Foreskin fibroblast (primary cell): ENCODE measurements at places on chromosomes 2 and 18.
A peak's percentile ranks its signal among the peaks of the same experiment; 100 is the strongest.

DNA sequence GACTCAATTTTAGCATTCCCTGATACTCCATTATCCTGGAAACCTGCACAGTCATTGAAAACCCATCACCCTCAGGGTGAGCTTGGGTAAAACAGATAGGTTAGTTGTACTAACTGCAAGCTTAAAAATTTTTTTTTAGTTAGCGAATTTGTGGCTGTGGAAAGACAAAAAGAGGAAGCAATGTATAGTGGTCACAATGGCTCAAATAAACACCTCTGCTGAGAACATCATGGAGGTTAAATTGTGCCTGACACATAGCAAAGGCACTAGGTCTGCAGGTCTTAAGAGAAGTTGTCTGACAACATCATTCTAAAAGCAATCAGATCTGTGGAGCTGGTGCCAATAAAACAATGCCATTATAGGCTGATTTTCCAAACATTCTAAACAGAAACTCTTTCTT lies 84.4 kb upstream of the CAVIN2 start:
- no peak for DNase-seq

DNA sequence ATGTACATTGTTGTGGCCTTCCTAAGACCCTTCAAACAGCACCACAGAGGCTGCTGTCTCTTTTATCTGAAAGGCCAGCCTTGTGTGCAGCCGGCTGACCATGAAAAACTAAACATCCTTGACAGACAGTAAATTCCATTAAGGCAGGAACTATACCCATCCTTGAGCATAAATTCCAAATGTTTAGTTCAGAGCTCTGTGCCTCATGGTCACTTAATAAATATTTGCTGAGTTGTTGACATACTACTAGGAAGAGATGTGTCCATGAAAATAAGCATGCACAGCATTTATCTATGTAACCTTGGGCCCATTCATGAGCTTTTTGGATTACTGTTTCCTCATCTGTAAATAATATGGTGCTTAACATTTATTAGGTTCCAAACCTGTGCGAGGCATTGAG lies 424.8 kb downstream of the HRH4 start:
- no peak for DNase-seq

- DNase-seq = peak; percentile 6
Measured at GRCh38 chr2:236785611-236786057, 216.0 kb downstream of the ACKR3 start.

- DNase-seq = no peak
Measured at GRCh38 chr18:48569139-48569914, 30.5 kb downstream of the CTIF start.

DNA sequence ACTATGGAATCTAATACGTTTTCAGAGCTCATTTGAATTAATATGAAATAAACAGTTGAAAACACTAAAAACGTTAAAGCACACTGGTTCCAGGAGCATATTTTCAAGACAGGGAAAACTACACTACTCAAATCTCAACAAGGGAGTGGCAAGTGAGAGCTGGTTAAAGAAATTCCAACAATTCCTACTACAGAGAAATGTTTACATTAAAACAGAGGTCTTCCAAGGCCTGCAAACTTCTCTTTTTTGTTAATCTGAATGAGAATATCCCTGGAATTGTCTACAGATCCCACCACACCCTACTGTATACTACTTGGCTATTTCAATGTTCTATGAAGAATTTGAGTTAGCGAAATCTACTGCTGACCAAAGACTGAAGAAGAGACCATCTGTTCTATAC lies 231.5 kb downstream of the ZEB2 start:
- no peak for DNase-seq

- DNase-seq = peak; percentile 89
Measured at GRCh38 chr2:65064728-65065552, 8.7 kb downstream of the CEP68 start.

- no peak for DNase-seq
Measured at GRCh38 chr18:55110436-55110835, 151.2 kb upstream of the CCDC68 start.

- peak; percentile 43 for DNase-seq
Measured at GRCh38 chr2:46985512-46985911, 69.9 kb upstream of the MCFD2 start.

GRCh38 chr2:165575044-165575615 lies 105.6 kb downstream of the CSRNP3 start:
- DNase-seq = no peak

DNA sequence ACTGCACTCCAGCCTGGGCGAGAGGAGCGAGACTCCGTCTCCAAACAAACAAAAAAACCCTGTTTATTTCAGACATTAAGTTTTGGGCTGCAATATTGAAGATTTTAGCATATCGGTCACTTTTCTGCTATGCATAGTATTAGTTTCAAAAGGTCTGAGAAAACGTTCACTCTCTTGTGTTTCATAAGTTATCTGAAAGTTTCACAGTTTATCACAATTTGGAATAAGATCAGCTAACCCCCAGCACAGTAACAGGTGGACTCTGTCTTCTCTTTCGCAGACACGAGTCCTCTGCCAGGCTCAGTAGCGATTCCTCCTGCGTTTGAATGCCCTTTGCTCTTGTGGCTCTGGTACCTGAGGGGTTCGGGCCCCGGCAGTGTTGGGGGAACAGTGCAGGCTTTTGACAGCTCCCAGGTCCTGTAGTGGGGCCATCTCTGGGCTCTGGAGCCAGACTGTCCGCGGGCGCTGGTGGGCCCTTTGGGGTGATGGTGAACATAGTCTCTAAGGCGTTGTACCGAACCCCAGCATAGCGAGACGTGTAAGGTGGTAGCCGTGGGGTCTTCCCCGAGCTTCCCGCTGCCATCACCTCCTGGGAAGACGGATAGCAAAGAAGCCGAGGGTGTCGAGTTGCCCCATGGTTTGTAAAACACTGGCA lies 20.4 kb downstream of the NFATC1 start:
- DNase-seq = no peak

GRCh38 chr2:119730671-119731177 lies 29.0 kb upstream of the PTPN4 start:
- DNase-seq = no peak

DNA sequence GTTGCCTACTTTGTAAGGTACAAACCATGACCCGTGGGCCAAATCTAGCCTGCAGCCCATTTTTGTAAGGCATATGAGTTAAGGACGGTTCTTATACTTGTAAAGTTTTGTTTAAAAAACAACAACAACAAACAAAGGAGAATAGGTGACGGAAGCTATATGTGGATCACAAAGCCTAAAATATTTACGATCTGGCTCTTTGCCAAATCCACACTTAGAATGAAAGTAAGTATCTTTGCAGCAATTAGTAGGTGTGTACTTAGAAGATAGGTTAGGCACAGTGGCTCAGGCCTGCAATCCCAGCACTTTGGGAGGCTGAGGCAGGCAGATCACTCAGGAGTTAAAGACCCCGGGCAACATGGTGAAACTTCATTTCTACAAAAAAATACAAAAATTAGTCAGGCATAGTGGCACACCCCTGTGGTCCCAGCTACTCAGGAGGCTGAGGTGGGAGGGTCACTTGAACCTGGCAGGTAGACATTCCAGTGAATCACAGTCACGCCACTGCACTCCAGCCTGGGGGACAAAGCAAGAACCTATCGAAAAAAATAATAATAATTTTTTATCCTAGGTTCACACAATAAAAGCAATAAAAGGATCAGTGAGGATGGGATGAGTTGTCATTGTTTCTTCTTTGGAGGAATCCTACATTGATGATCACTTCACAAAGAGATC lies 57.8 kb upstream of the CTAGE1 start:
- DNase-seq = no peak

DNA sequence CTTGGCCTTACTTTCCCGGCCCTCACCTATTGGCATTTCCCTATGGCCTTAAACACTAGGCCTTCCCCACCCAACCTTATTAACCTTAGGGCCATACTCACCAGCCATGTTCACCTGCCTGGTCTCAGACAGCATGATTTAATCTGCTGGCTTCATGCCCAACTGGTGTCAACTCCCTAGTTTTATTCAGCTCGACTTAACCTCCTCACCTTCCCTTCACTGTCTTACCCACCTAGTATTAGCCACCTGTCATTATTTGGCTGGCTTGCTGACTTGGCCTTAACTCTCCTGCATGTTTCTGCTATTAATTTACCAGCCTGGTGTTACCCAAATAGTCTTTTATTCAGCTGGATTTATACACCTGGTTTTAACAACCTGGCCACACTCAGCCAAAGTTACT lies 136.0 kb upstream of the ZSWIM2 start:
- no peak for DNase-seq

GRCh38 chr2:67048314-67048713 lies 348.8 kb upstream of the ETAA1 start:
- DNase-seq = no peak

GRCh38 chr18:33957707-33958106 lies 267.0 kb downstream of the NOL4 start:
- DNase-seq = no peak

GRCh38 chr2:62459106-62459505 lies 46.9 kb downstream of the TMEM17 start:
- no peak for DNase-seq

DNA sequence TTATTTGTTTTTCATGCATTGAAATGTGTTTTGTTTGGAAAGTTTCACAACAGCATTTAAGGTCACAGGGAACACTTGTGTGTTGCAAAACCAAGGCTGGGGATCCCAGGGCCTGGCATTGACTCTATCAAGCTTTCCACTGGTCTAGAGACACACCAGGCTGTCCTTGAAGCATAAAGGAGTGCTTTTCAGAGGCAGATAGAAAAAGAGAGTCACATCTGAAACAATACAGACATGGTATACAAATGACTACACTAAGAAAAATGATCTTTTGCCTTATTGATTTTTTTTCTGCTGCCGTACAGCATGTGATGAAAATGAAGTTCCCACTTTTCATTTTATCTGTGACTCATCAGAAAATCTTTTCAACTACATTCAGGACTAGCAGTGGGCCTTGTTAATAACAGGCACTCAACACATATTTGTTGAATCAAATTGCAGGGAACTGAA lies 61.9 kb upstream of the ZCCHC2 start:
- DNase-seq = peak; percentile 24

GRCh38 chr2:239249776-239250175 lies 151.0 kb downstream of the HDAC4 start:
- DNase-seq = peak; percentile 88

GRCh38 chr2:172698041-172698863 lies 37.4 kb upstream of the RAPGEF4 start:
- DNase-seq = peak; percentile 94

DNA sequence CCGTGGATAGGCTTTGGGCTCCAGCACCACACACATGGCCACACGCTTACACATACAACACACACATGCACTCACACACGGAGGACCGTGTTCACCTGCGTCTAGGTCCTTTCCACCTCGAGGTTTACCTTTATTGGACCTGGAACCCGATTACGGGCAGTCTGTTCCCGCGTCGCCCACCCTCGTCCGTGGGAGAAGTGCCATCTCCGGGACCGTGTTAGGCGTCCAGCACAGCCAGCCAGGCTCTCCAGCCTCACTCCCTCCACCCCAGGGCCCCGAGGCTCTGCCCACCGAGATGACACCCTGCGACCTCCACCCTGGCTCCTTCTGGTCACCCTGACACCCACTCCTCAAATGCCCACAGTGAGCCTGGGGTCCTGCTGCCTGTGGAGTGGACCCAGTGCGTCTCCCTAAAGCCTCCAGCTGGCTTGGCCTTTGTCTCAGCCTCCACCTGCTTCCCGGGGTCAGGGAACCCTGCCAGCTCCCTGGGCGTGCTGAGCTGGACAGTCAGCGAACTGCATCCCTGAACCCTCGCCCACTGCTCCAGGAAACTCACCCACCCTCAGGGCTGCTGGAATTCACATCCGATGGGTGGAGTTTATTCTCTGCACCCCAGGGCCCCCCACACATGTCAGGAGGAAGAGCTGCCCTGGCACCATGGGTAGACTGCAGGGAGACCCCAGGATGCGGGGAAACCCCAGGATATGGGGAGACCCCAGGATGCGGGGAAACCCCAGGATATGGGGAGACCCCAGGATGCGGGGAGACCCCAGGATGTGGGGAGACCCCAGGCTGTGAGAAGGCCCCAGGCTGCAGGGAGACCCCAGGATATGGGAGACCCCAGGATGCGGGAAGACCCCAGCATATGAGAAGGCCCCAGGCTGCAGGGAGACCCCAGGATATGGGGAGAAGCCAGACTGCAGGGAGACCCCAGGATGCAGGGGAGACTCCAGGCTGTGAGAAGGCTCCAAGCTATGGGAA lies 33.0 kb downstream of the ADI1 start:
- DNase-seq = no peak

- DNase-seq = peak; percentile 47
Measured at GRCh38 chr18:10936176-10937053, 213.0 kb downstream of the PIEZO2 start.

GRCh38 chr2:76478266-76479035 lies 767.7 kb upstream of the GCFC2 start:
- no peak for DNase-seq

DNA sequence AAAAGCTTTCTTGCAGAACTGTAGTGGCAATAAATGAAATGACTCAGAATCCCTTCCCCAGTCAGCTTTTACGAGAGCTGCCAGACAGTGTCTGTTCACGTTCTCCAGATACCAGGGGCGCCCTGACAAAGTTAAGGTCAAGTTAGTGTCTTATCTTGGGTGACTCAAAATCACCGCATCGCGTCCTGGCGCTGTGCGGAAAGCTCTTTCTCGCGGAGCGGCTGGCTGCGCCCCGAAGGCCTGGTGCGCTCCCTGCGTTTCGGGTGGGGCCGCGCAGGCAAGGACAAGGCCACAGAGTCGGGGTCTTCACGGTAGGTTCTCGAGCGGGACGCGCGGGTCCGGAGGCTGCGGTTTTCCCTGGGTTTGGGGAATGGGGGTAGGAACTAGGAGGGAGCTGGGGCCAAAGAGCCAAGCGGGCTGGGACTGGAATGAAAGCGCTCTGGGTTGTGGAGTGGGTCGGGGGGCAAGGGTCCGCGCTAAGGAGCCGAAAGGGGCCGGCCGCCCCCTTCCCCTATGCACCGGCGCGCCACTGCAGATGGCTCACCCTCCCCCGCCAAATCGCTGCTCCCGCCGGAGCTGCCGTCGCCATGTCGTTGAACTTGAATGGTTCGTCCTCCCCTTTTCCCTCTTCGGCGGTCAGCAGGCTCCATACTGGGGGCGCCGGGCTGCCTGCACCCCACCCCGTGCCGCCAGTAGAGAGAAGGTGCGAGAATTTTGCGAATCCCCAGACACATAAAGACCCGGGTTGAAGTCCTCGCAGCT lies 2.6 kb upstream of the HOXD11 start:
- DNase-seq = peak; percentile 77

DNA sequence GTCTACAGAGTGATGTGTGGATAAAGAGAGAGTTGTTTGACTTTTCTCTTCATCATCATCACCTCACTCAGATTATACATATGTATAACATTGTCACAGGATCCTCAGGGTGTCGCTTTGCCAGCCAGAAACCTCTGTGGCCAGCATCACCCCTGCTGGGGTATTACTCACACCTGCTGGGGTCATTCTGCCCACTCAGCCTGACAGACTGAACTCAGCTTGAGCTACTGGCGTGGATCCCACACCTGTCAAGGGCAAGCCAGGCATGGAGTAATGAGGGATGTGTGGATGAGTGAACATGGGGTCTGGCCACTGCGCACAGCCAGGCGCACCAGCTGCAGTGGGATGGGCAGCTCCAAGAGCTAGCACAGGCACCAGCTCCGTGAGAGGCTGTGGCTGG lies 870.6 kb downstream of the CBLN2 start:
- no peak for DNase-seq

- no peak for DNase-seq
Measured at GRCh38 chr2:47002480-47003381, 87.1 kb upstream of the MCFD2 start.

- no peak for DNase-seq
Measured at GRCh38 chr2:71122387-71123298, 7.4 kb downstream of the MCEE start.

GRCh38 chr2:39399570-39399969 lies 37.5 kb downstream of the MAP4K3 start:
- DNase-seq = no peak

- no peak for DNase-seq
Measured at GRCh38 chr2:7154656-7155055, 237.4 kb downstream of the RNF144A start.
